ENCODE measurements at places on chromosomes 3 and 15.
A peak's percentile ranks its signal among the peaks of the same experiment; 100 is the strongest.

- no peak for DNase-seq
These were observed 65.4 kb upstream of the UMPS start for GRCh38 chr3:124664804-124665203.

GRCh38 chr15:75380773-75381172, 12.4 kb upstream of the MAN2C1 start:
- no peak for DNase-seq

DNA sequence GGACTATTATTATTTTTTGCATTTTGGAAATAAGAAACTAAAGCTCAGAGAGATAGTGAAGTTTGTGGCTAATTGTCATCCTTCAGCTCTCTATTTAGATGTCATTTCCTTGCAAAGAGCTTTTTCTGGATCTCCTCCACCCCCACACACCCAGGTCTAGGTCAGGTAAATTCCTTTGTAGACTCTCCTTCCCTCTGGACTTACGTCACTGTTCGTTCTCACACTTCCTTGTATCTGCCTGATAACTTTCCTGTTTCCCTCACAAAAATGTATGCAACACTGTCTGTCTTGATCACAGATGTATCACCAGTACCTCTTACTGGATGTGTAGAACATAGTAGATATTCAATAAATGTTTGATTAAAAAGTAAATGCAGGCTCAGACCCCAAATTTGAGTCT, 6.1 kb upstream of the MB21D2 start:
- no peak for DNase-seq

- DNase-seq = no peak
These were observed 144.2 kb upstream of the SNTN start for GRCh38 chr3:63508305-63508704.

DNA sequence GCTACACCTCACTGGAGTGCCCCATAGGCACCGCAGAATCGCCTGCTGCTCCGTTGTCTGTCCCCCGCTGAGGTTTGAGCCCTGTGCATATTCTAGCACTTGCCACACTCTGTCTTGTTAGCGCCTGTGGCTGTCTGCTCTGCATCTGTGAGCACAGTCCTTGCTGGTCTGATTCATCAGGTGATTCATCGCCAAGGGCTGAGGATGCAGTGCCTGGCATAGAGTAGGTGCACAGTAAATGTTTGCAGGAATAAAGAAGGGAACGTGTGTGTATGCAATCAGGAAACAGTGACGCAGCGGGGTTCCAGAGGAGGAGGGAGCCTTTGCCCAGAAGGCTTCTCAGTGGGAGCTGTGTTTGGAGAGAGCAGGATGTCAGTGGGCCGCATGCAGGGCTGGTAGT, 124.0 kb upstream of the PLXNA1 start:
- no peak for DNase-seq

GRCh38 chr3:78726545-78726944, 1041.3 kb downstream of the ROBO1 start:
- no peak for DNase-seq

DNA sequence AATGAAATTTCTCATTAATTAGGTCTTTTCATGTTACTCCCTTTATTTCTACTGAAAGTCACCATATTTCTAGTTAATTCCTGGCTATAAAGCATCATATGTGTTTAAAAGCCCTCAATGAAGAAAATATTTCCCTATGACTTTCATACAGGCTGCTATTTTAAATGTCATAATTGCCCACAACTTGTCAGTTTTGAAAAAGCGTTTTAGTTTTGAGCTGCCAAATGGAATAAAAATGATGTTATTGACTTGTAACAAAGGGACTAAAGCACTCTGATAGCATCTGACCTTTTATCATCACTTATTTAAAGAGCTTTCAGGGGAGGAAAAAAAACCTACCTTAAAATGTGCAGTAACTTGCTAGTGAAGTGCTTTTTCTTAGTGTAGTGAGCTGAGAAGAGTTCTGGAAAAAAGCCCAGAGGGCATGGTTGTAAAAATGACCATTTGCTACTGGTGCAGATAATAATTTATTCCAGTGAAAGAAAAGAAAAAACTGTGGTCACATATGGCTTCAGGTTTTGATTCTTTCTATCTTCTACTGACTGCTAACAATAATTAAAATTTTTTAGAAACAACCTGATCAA, 877.2 kb downstream of the CADM2 start:
- DNase-seq = peak; percentile 12

DNA sequence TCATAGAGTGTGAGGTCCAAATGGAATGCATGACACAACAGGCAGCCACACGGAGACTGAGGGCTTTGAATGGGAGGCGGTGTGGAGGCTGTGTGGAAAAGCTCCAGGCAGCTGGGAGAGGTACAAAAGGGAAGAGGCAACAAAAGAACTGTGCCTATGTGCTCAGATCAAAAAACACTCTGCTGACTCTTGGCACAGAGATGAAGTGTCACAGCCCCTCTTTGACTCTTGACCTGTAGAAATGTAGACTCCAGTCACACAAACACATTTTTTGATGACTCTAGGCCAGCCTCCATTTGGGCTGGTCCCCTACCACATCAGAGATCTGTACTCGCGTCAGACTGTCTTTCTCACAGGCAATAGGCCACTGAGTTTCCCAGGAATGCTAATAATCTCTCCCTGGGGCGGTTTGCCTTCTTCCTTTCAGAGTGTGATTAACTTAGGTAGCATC, 456.0 kb downstream of the TUSC7 start:
- no peak for DNase-seq

DNA sequence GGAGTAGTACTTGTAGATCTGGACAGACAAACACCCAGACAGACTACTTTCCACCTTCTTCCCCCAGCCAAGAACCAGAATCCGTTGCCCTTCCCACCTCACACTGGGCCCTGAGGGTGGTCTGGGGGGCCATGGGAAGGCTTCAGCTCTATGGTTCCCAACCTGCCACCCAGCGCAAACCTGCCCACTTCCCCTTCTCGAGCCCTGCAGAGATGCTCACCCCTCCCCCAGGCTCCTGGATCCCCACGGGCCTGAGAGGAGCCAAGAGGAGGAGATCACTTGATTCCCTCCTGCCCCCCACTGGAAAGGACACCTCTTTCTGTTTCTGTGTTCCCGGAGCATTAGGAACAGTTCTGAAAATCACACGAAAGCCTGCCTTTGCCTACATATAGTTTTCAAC, 8.7 kb downstream of the STRA6 start:
- DNase-seq = no peak

GRCh38 chr3:76986876-76987474, 52.9 kb upstream of the ROBO2 start:
- DNase-seq = no peak

DNA sequence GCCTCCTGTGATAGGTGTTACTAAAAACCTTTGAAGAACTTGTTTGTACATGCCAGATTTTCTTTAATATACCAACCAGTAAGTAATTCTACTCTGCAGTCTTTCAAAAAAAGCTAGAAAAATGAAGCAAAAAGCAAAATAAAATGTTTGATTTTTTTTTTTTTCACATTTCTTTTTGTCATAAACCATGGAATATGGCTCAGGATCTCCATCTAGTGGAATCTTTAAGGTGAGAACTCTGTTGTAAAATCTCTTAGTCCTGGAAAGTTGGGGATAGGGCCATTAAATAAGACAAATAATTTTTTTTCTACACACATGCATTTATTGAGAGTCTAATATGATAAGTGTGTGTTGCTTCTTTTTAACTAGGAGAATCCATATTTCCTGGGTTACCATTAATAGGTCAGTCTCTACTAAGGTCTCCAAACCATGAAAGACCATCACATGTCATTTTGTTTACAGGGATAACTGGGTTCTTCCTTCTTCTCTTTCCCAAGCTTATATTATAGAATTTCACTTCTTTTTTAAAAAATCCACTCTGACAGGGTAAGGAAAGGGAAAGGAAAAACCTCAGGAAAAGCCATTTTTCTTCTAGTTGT, 84.6 kb downstream of the SLC9A9 start:
- DNase-seq = no peak

DNA sequence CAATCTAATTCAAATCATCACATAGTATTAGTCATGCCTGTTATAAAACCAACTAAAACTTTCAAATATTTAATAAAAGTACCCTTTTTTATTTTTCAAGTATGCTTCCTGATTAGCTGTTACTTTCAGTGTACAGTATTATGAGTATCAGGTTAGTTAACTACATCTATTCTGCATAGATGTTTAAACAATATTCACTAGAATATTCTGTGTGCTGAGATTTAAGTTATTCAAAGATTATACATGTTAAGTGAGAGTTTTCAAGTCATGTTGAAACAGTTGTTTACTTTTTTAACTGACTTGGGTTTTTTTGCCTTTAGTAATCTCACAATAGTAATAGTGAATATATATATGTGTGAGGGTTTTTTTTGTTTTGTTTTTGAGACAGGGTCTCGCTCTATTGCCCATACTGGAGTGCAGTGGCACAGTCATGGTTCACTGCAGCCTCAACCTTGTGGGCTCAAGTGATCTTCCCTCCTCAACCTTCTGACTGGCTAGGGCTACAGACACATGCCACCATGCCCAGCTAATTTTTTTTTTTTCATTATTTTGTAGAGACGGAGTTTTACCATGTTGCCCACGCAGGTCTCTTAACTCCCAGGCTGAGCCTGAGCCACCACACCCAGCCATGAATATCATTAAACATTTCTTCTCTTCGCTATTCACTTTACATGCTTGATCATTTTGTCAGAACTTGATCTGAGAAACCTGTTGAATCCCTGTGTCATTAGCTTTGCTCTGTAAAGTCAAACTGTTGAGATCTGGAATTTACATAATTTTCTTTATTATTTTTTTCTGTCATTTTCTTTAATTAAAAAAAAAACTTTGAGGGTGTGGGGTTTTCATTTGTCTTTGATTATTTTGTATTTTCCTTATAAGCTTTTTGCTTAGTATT, 286.2 kb upstream of the UBE2E1 start:
- no peak for DNase-seq

- no peak for DNase-seq
These were observed 1.5 kb upstream of the HEG1 start for GRCh38 chr3:125057186-125057850.

- no peak for DNase-seq
These were observed 9.2 kb downstream of the VILL start for GRCh38 chr3:37999836-38000235.

- no peak for DNase-seq
These were observed 482.2 kb upstream of the CFAP20DC start for GRCh38 chr3:59531994-59532393.

- no peak for DNase-seq
These were observed 18.3 kb downstream of the TRH start for GRCh38 chr3:129992781-129993180.

GRCh38 chr15:60824196-60824595, 345.3 kb upstream of the ICE2 start:
- no peak for DNase-seq

- no peak for DNase-seq
These were observed 18.5 kb downstream of the SNUPN start for GRCh38 chr15:75606711-75607699.

GRCh38 chr3:104244680-104245220, 1122.0 kb upstream of the ALCAM start:
- DNase-seq = no peak

- DNase-seq = no peak
These were observed 73.4 kb upstream of the BNIP2 start for GRCh38 chr15:59762558-59762957.

- no peak for DNase-seq
These were observed 80.0 kb downstream of the CSNK1G1 start for GRCh38 chr15:64275934-64276333.

Measured in NCI-H2107 (cell line).